Right lung (tissue), 10 donors: ENCODE measurements at places on chromosomes 1 and 21.

DNA sequence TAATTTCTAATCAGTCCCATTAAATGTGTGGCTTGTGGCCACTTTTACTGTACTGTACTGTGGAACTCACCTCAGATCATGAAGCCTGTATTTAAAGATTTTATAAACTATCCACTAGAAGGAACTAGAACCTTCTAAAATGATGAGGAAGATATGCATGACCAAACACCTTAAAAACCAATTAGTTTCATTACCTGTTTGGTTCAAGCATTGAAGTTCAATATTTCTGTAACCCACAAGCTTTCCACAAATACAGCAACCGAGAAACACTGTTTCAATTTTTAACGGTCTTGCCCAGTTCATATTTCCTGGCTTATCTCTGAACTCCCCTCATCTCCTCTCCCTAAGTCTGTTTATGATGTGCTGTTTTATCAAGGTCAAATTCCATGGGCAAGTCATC lies 264.3 kb upstream of the PLD5 start:
- DNase-seq = no peak

DNA sequence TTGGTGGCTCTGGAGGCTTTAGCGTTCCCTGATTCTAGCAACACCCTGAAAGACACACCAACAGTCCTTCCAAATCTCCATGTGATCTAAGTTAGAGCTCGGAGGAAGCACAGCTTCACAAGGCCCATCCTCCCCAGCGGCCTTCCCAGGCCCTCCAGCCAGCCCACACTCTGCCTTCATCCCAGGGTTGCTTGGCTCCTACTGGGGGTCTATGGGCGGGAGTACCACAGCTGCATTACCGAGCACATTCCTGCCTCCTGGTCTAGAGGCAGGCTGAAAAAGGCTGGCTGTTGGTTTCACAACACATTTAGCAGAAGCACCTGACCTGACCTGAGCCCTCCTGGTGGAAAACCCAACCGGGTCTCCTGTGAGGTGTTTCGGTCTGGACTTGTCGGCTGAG lies 54.7 kb upstream of the TRIM67 start:
- DNase-seq = no peak

- DNase-seq = no peak
Observed at GRCh38 chr1:226884966-226885820, 14.8 kb downstream of the PSEN2 start.

- no peak for DNase-seq
Observed at GRCh38 chr21:29064850-29065481, 8.5 kb downstream of the CCT8 start.

DNA sequence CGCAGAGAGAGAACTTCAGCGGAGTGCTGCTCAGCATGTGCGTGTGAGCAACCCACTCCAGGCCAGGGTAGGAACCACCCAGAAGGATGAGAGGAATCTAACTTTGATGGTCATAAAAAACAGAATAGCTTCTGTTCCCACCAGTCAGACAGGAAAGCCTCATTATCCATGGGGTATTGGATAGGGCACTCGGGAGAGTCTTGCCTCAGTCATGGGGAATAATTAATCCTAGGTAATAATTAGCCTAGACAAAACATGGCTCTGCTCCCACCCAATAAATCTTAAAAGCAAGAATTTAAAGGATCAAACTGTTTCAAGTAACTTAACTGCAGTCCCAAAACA lies 35.3 kb downstream of the LDLRAD1 start:
- no peak for DNase-seq
